ENCODE measurements at places on chromosomes 1 and 21.

DNA sequence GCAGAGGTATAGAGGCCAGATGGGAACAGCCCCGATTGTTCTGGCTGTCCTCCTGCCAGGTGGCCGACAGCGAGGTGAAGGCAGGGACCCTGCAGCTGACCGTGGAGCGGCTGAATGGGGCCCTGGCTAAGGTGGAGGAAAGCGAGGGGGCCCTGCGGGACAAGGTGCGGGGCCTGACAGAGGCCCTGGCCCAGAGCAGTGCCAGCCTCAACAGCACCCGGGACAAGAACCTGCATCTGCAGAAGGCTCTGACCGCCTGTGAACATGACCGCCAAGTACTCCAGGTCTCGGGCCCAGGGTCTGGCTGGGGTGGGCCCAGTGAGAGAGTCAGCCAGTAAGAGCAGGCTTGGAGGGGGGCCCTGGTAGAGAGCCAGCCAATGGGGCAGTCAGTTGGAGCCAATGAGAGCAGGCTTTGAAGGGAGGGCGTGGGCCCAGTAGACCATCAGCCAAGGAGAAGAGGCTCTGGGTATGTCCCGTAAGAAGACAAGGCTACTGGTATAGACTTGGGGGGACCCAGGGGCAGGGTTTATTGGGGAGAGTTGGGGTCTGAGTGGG, 11.3 kb downstream of the MFAP2 start:
- DNase-seq: no peak

GRCh38 chr21:28789523-28789922, 203.2 kb downstream of the LTN1 start:
- DNase-seq: no peak

GRCh38 chr1:11570821-11571380, 83.3 kb downstream of the FBXO2 start:
- no peak for DNase-seq

DNA sequence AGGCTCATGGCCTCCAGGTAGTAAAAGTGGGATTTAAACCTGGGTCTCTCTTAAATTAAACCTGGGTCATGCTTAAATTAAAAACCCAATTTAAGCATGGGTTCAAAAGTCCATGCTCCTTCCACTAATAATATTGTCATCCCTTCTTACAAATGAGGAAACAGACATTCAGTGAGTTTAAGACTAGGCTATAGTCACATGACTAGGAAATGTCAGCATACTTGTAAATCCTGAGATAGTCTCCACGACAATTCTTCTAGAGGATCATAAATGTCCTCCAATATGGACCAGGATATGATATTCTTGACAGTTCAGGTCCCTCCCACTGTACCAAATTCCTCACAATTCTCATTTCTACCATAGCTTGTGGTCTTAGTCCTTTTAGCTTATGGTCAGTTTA, 10.5 kb upstream of the IGFN1 start:
- DNase-seq: no peak

DNA sequence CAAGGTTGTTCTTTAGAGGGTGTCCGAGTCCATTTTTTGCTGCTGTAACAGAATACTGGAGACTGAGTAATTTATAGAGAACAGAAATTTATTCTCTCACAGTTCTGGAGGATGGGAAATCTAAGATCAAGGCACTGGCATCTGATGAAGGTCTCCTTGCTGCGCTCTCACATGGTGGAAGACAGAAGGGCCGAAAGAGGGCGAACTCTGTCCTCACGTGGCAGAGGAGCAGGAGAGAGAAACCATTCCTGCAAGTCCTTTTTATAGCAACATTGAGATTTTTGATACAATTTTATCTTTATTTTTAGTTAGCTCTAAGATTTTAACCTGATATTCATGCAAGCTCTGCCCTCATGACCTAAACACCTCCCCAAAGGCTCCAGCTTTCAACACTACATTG, 48.3 kb downstream of the ATG4C start:
- no peak for DNase-seq

DNA sequence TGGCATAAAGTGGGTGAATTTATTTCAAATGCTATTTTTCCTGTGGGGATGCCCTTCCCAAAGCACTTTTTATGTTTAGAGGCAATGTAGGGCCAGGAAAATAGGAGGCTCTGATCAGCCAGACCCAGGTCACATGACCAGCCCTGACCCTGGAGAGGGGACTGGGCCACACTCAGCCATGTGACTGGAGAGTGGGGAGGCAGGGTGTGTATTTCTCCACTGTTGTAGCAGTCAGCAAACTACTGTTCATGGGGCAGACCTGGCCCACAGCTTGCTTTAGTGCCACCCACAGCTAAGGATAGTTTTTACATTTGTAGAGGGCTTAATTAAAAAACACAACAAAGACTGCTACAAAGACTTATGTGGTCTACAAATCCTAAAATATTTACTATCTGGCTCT, 153.8 kb downstream of the ACTL8 start:
- no peak for DNase-seq

- DNase-seq: no peak
Measured at GRCh38 chr1:26743426-26744059, 44.2 kb upstream of the PIGV start.

GRCh38 chr1:241423541-241424479, 66.8 kb upstream of the RGS7 start:
- peak; percentile 41 for DNase-seq

DNA sequence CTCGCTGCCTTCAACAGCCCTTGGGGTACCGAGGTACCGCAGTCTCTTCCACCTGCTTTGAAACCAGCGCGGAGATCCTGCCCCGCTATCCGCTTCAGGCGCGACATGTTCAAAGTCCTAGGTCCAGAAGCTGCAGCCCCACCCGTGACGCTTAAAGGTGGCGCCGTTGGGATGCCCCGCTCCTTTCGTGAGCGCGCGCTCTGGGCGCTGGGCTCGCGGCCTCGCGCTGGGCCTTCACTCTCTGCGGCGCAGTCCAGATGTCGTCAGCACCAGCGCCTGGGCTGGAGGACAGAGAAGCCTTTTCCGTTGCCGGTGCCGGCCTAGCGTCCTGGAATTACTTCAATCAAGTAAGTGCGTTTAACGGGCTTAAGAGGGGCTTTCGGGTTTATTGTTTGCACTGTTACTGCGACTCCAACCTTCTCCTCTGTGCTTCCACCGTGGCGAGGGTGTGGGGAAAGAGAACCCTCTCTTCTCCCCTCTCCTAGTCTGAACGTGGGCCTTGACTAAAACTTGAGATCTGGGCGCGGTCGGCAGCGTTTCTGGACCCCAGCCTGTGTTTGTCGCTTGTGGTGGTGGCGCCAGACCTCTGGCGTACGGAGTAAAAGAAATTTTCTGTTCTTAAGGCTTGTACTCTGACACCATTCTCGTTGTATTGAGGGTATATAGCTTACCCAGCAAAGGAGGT, at the start of gene LRRC40:
Gene LRRC40, minus strand, starts transcription at position 146 of the 685 bp plus-strand sequence. Its CDS starts 39 bp downstream, at position 107.
- DNase-seq: peak; percentile 97

DNA sequence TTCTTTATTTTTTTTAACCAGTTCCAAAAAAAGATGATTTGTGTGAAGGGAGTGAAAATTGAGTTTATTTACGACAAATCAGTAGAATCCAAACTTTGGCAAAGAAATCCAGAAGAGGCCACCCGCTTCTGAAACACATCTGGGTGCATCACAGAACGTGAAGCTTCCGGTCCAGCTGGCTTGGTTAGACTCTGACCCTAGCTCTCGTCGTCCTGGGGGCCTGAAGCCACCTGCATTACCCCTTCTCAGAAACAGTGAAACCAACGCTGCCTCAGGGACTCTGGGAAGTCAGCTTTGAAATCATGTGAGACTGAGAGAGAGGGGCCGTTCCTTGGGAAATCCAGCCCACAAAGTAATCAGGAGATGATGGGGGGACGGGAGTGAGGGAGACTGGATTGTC, 21.8 kb downstream of the AJAP1 start:
- DNase-seq: no peak

GRCh38 chr1:228166170-228166936, 749 bp downstream of the IBA57 start:
- peak; percentile 44 for DNase-seq

DNA sequence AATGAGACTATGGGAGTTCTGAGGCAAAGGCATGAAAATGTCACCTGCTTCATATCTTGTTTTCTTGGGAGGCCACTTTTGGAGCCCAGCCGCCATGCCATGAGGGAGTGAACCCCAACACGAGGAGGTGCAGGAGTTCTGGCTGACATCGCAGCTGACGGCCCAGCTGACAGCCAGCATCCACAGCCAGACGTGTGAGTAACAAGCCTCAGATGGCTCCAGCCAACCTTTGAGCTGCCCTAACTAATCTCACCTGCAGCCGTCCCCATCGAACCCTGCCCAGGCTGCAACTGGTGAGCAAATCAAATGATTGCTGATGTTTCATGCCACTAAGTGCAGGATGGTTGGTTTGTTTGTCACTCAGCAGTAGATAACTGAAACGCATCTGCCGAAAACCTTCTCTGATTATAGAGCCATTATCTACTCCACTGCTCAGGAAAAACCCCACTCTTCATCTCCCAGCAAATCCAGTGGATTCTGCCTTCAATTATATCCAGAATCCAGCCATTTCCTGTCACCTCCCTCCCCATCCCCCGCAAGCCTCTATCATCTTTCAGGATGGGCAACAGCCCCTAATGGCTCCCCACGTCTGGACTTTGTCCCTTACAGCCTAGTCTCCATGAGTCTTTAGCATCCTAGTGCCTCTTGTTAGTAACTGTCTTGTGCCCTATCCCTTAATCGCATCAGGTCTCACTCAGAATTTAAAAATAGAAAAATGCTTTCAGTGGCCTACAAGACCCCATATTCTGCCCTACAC, 18.5 kb upstream of the RAB4A start:
- DNase-seq: no peak

GRCh38 chr1:58249737-58250586, 296.6 kb downstream of the OMA1 start:
- peak; percentile 47 for DNase-seq

DNA sequence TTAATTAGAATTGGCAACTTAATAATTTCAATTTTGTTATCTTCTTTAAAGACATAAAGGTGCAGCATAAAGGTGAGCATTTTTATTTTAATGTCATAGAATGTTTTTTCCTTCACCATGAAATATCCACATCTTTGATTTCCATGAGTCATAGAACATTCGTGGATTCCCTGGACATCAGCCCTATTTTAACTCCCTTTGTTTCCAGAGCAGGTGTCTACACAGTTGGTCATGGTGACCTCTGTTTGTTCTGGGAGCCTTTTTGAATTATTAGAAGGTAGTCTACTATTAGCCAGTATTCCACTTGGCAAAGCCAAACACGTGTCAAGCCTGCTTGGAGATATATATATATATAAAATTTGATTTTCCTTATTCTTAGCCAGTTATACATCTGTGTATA, 572.9 kb downstream of the LTN1 start:
- no peak for DNase-seq

Measured in endothelial cell (in vitro differentiated cells).